Mucosa of gallbladder (tissue), 1 donor: ENCODE measurements at places on chromosomes 11 and 22.

DNA sequence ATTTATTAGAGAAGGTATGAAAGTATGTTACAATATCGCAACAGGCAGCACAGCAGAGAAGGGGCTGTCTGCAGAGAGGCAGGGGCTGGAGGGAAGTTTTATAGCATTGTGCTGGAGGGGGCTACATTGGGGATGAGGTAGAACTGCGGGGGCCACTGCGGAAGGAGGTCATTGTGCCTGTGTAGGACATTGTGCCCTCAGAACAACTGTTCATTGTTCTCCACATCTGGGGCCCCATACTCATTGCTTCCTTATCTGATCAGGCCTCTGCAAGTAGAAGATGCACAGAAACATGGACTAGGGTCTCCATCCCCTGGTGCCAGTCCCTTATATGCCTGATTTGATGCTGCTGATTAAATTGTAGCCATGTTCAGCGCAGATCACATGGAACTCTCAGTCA, 12.1 kb downstream of the NADSYN1 start:
- DNase-seq = no peak

GRCh38 chr11:19311308-19312030, 70.7 kb upstream of the E2F8 start:
- DNase-seq = peak; percentile 69

- DNase-seq = no peak
Measured at GRCh38 chr11:126991596-126991995, 9.0 kb downstream of the KIRREL3 start.

- no peak for DNase-seq
Measured at GRCh38 chr11:35103366-35104208, 35.4 kb upstream of the CD44 start.
